ENCODE measurements at places on chromosomes 4 and X. TPM values are rescaled to one million over a fixed set of nuclear protein-coding genes. Genes with fewer than 3 reads are reported as not detected.

GLRA2 gene
- not detected for total RNA-seq

UGT2B17 gene
- not detected for total RNA-seq

GRCh38 chr4:110003401-110004187, 90.9 kb downstream of the EGF start:
- DNase-seq: no peak

DNA sequence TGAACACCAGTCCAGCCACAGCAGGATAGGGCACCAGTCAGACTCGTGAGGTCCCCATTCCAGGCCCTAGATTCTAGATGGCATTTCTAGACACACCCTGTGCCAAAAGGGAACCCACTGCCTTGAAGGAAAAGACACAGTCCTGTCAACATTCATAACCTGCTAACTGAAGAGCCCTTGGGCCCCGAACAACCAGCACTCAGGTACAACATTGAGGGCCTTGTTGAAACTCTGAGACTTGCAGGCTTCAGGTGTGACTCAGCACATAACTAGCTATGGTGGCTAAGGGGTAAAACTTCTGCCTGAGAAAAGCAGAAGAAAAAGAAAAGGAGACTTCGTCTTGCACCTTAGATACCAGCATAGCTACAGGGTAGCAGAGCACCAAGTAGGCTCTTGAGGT, 252.9 kb upstream of the GRID2 start:
- no peak for DNase-seq

DNA sequence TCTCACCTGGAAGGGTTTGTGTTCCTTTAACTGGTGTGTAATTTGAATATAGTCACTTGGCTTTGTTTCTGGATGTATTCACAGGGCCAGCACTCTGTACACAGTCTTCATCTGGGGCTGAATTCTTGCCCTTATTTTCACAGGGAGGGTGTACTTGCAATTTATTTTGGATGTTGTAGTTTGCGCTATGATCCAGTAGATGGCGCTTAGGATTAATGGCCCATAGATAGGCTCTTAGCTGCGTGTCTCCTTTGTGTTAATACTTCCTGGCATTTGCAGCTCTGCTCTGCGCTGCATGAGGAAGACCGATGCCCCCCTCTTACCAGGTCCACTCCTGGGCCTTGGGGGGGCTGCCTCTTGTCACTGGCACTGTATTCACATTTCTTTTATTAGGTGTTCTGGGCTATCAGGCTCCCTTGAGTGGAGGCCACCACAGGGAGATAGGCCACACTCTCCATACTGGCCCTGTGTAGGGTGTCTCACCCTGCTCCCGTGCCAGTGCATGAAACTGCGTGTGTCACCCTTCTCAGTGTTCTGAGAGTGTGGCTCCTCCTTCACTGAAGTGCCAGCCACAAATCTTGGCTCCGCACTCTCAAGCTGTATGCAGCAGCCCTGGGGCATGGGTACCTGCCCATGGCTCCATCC, 562.2 kb downstream of the ZIC3 start:
- DNase-seq: no peak

- DNase-seq: no peak
These were observed 88.3 kb upstream of the UNC5C start for GRCh38 chr4:95637043-95637600.

All from heart left ventricle (tissue), 16 donors.